ENCODE measurements at places on chromosomes 4 and X. TPM values are rescaled to one million over a fixed set of nuclear protein-coding genes. Genes with fewer than 3 reads are reported as not detected.

The MMAA gene
- total RNA-seq: 15.9 TPM

The XKRX gene
- 0.23 TPM for total RNA-seq

The FMR1NB gene
- not detected for total RNA-seq

The ABLIM2 gene
- 0.60 TPM for total RNA-seq

The DSPP gene
- not detected for total RNA-seq

The DGAT2L6 gene
- not detected for total RNA-seq

DNA sequence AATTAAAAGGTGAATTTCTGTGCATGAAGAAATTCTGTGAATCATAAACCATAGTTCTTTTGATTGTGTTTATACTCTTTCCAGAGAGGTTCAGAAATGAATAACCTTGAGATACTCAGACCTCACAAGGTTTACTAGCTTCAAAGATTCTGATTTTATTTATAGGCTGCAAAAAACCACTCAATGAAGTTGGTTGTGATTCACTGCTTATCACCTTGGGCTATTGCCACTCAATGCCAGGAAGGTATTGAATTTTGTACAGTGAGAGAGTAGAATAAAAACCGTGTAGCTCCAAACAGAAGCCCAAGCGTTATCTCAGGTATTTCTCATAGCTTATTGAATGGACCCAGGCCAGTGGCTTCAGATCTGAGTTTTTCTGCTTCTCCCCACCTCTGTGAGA is 118.7 kb downstream of the FHIP1A start:
- DNase-seq: no peak

DNA sequence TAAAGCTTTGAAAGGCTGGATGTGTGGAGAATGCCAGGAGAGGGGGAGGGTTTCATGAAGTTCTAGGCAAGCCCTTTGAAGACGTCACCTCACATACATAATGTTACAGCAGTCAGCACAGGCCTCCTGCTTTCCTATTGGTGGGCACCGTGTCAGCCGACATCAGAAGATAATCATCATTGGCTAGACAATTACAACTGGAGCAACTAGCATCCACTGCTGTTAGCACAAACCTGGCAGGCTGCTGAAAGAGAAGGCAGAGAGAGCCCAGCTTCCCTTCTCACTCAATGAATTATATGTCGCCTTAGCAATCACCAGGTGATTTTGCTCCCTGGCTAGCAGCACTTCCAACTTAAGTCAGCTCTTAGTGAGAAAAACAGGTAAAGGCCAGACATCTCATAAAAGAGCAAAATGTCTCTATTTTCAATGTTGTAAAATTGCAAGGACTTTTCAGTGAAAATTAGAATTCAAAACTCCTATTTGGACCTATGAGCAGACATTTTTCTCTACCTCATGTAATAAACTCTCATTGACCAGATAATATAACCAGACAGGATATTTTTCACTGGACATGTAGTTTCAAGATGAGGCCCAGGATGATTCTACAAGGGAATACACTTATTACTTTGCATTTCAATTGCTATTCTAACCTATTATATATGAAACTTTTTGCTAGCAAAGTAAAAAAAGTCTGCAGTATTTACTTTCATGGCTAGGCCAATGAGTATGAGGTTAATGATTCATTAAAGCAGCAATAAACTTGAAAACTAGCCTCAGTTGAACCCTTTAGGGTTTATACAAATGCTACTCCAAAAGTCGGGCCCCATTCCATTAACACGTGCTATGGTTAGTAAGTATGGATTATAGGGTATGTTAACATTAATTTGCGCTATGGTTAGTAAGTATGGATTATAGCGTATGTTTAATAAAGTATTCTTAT is 4.3 kb downstream of the ELOVL6 start:
- DNase-seq: peak; percentile 80

GRCh38 chr4:152364383-152364782 is 171.5 kb downstream of the FBXW7 start:
- no peak for DNase-seq

GRCh38 chr4:90128961-90129495 is 1.8 kb downstream of the CCSER1 start:
- DNase-seq: no peak

DNA sequence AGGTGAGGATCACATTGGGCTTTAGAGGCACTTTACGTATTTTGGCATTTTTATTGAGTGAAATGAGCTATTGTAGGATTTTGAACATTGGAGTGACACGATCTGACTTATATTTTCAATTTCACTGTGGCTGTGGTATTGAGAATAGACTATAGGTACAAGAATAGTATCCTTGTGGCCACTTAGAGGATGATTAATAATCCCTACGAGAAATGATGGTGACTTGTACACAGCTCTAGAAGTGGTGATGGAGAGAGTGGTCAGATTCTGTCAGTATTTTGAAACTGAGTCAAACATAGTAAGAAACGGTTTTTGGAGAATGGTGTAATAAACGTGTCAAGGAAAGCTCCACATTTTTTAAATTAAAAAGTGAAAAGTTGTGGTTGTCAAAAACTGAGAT is 494.7 kb downstream of the EPHA5 start:
- no peak for DNase-seq

DNA sequence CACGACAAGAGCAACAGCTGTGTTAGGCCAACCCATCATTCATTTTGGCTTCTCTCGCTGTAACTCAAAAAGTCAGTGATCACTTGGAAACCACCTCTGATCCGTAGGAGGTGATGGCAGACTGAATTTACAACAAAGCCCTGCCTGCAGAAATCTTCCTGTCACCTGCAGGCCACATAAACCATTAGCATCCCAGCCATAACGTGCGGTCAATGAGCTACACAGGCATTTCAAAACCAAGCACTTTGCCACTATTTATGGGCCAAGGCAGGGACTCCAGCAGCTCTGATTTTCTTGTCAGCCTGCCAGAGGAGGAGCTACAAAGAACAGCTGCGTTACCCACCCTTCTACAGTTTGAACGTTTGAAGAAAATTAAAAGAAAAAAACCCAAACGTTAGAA is 228.1 kb upstream of the PPARGC1A start:
- no peak for DNase-seq

DNA sequence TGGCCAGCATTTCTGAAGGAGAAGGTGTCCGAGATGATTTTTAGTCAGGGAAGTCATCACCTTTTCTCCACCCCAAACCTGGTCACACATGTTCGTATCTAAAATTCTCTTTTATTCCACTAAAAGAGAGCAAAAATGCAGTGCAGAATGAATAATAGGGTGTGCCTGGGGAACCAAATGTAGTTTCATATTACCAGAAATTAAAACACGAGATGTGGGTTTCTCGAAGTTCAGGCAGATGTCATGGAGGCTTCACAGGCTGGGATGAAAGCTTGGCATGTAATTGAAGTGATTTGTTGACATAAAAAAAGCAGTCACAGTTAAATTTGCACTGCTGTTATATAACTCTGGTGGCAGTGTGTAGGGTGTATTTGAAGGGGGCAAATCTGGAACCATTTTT is 165.5 kb upstream of the PDE5A start:
- DNase-seq: no peak

GRCh38 chrX:39519566-39520301 is 578.0 kb downstream of the BCOR start:
- DNase-seq: no peak

DNA sequence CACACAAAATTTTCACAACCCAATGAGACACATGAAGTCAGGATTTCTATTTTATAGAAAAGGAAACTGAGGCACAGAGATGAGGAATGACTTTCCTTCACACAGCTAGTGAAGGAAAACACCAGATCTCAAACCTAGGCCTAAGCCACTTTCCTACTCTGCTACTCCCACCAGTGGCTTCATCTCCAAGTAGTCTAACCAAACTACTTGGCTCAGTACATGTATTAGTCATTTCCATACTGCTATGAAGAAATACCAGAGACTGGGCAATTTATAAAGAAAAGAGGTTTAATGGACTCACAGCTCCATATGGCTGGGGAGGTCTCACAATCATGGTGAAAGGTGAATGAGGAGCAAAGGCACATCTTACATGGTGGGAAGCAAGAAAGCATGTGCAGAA is 196.6 kb downstream of the EVC2 start:
- DNase-seq: no peak

DNA sequence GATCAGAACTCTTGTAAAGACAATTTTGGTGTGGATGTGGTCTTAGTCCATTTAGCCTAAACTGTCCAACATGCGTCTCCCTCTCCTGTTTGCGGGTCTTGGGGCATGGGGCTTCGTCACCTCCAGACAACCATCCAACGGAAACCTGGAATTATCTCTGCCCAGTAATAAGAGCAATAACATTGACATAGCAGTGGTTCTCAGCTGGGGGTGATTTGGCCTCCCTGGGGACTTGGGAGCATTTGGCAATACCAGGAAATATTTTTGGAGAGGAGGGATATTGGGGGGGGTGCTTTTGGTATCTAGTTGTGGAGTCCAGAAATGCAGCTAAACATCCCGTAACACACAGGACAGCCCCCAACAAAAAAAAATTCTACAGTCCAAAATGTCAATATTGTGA is 47.2 kb downstream of the SEL1L3 start:
- DNase-seq: no peak

- DNase-seq: no peak
Observed at GRCh38 chr4:111778543-111778942, 366.7 kb upstream of the FAM241A start.

- DNase-seq: no peak
Observed at GRCh38 chrX:13574600-13574999, 5.2 kb downstream of the EGFL6 start.

GRCh38 chrX:153460826-153461225 is 9.6 kb downstream of the HAUS7 start:
- DNase-seq: peak; percentile 17

DNA sequence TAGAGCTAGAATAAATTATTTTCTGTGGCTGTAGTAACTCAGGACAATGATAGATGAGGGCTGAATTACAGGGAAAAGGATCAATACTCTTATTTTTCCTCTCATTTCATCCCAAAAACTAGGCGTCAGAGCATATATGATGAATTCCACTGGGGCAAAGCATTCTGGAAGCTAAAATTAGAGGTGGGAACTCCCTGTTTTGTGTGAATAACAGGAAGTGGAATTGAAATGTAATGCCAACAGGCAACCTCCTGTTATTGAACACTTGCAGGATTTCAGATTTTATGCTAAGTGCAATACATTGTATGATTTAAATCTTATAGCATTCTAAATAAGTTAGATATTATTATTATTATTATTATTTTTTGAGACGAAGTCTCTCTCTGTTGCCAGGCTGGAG is 20.9 kb downstream of the HSD17B11 start:
- DNase-seq: no peak

DNA sequence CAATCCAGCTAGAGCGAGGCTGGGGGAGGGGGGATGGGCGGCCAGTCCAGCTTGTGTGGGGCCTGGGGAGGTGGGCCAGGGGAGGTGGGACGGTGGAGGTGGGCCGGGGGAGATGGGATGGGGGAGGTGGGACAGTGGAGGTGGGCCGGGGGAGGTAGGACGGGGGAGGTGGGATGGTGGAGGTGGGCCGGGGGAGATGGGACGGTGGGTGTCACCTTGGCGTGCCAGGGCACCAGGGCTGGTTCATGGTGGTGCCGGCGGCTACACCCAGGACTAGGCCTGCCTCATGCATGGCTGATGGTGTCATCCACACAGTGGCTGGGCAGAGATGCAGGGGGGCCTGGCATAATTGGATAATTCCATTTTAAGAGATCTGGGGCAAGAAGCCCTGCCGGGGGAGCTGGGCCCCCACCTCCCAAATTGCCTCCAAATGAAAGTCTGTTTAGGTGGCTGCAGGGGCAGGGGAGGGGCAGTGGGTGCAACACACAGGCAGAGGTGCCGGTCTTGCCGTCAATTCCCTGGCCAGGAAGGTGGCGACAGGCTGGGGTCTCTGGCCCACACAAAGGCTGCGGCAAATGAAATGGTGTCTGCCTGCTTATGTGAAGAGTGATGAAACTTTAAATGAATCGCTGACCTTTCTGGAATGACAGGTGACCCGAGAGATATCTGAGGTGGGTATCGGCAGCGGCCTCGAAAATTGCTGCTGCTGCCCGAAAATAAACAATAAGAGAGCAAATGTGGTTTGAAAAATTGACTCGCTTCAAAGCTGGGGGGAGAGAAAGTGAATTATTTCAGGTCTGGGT is 82.1 kb downstream of the FAM53A start:
- DNase-seq: no peak

- no peak for DNase-seq
Observed at GRCh38 chr4:159552979-159553768, 450.3 kb downstream of the RAPGEF2 start.

- no peak for DNase-seq
Observed at GRCh38 chrX:7052541-7052940, 95.0 kb upstream of the STS start.

DNA sequence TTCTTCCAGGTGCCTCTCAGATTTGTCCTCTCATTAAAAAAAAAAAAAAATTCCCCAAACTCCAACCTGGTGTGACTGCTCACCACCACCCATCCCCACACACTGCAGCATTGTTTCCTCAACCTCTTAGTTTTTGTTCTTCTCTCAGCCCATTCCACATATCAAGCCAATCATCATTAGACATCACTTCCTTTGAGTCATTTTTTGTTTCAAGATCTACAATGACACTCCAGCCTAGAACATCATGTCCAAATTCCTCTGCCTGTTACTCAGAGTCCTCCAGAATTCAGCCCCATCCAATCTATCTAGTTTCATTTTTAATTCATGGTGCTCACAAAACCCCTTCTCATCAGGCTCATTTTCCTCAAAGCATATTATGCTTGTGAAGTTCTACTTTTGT is 262.5 kb upstream of the TEX13A start:
- DNase-seq: no peak

GRCh38 chrX:120365320-120365719 is 3.4 kb downstream of the ATP1B4 start:
- DNase-seq: peak; percentile 10

DNA sequence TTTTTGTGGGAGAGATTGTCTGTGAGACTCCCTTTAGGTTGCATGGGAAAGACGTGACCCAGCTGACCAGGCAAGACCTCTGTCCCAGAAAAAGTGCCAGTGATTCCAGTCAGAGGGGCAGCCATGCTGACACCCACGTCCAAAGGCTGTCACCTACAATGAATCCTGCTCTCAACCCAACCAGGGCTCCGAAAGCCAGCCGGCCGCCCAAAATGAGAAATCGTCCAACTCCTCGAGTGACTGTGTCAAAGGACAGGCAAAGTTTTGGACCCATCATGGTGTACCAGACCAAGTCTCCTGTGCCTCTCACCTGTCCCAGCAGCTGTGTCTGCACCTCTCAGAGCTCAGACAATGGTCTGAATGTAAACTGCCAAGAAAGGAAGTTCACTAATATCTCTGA is 5.5 kb downstream of the SLITRK2 start:
- DNase-seq: no peak

GRCh38 chrX:135435933-135436332 is 14.2 kb downstream of the SMIM10L2A start:
- no peak for DNase-seq

- no peak for DNase-seq
Observed at GRCh38 chrX:49054073-49054762, 4.6 kb upstream of the CCDC120 start.

DNA sequence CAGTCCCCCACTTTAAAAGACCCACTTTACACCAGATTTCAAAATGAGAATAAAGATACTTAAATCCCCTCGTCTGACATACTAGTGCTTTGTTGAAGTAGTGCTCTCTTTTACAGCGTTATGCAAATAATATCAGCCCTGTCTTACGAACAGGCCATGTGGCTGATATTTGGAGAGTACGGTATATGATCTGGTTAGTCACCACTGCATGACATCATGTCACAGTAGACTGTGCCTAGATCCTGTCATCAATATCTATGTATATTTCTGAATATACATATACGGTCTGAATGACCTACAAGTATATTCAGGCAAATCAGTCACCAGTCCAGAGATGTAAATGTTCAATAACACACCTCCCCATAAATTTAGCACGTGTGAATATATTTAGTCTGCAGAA is 25.4 kb upstream of the XAGE1B start:
- DNase-seq: no peak

Measured in activated T-helper 2 cell treated with anti-CD3 and anti-CD28 coated beads, Interferon-gamma antibody, Interleukin-2, Interleukin-4, amounts not matched to agents 10 μg/mL and 5 μg/mL and 100 μg/mL, durations not matched to agents 14 hours and 24 hours and 36 hours (primary cell).